Smooth muscle cell of the umbilical artery (primary cell): ENCODE measurements at places on chromosomes 7 and 10. TPM values are rescaled to one million over a fixed set of nuclear protein-coding genes. Genes with fewer than 3 reads are reported as not detected.

The NPFFR1 gene
- total RNA-seq = not detected in 2 replicates

The AUTS2 gene
- total RNA-seq = 2.1 and 12.3 TPM in 2 replicates

The NEURL1 gene
- total RNA-seq = 0.18 and 0.59 TPM in 2 replicates

The IFIT1B gene
- not detected in 2 replicates for total RNA-seq

The OLAH gene
- 0.30 and 0.65 TPM in 2 replicates for total RNA-seq

The CPED1 gene
- 12.8 and 42.6 TPM in 2 replicates for total RNA-seq

The RBM28 gene
- total RNA-seq = 19.0 and 24.4 TPM in 2 replicates

The UBE2H gene
- total RNA-seq = 77.5 and 88.6 TPM in 2 replicates

The LRIT1 gene
- total RNA-seq = not detected in 2 replicates

The NKX6-2 gene
- total RNA-seq = not detected in 2 replicates

The CARD11 gene
- 2.8 and 3.0 TPM in 2 replicates for total RNA-seq

The TMEM213 gene
- total RNA-seq = not detected in 2 replicates

The RGR gene
- not detected in 2 replicates for total RNA-seq

The ITPRID1 gene
- total RNA-seq = not detected in 2 replicates

The CAMK2B gene
- total RNA-seq = not detected in 2 replicates

The MRC1 gene
- total RNA-seq = 0.05 TPM in 1 of 2 replicates, not detected in the other

The LSM8 gene
- 23.0 and 32.4 TPM in 2 replicates for total RNA-seq

The SH2D4B gene
- under 0.01 TPM in 1 of 2 replicates, not detected in the other for total RNA-seq

The ADAM22 gene
- total RNA-seq = 0.89 and 1.8 TPM in 2 replicates

The ARHGEF35 gene
- total RNA-seq = 0.37 and 0.59 TPM in 2 replicates

The YAE1 gene
- 30.3 and 32.1 TPM in 2 replicates for total RNA-seq

The ST8SIA6 gene
- 0.14 TPM in 1 of 2 replicates, not detected in the other for total RNA-seq

The NACAD gene
- total RNA-seq = 1.2 and 7.4 TPM in 2 replicates

The CCZ1 gene
- 50.4 and 58.8 TPM in 2 replicates for total RNA-seq
